ENCODE measurements at places on chromosomes 3 and 15. TPM values are rescaled to one million over a fixed set of nuclear protein-coding genes. Genes with fewer than 3 reads are reported as not detected.

DNA sequence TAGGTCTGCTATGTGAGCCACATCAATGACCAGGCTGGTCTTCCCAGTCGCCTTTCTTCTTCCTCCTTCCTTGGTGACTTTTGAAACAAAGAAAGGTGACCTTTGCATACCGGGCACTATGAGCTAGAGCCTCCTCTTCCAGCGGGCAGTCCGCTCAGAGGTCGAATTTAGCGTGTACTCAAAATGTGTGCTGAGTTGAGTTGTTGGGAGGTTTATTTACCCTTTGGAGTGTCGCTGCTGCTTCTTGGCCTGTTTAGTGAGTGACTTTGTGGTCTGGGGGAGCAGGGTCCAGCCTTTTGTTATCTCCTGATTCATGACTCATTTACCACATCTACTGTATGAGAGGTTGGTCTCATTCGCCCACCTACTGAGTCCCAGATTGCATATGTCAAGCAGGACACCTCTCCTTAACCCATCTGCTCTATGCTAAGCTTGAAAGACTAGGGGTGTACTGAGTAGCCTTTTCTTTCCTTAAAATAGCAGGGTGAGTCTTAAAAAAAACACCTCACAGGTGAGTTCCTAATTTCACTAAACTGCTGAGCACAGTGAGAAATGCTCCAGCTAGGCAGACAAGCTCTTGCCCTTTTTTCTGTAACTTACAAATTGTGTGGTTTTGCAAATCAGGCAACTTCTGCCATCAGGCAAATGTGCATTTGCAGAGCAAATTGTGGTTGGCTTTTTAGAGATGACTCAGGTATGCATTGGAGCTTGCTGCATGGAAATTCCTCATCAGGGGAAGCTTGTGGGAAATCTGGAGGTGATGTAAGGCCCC, 3.2 kb upstream of the SIAH2 start:
- no peak for DNase-seq

DNA sequence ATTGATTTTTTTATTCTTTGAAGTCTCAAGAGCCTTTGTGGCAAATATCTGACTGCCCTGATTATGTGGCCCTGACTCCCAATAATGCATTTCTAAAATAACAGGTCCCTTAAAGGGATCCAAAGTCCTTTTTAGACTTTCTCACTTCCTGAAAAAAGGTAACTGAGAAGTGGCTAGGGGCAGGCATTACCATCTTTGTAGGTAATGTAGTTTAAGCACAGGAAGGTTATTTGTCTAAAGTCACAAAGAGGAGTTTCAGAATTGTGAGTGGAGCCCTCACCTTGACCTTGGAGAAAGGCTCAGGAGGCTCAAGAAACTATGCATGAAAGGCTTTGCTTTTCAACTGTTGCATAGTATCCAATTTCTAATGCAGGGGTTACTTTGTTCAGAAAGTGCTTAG, 142.9 kb upstream of the MRPL3 start:
- DNase-seq: no peak

- no peak for DNase-seq
Observed at GRCh38 chr3:124149771-124150170, 157.8 kb upstream of the ROPN1 start.

DNA sequence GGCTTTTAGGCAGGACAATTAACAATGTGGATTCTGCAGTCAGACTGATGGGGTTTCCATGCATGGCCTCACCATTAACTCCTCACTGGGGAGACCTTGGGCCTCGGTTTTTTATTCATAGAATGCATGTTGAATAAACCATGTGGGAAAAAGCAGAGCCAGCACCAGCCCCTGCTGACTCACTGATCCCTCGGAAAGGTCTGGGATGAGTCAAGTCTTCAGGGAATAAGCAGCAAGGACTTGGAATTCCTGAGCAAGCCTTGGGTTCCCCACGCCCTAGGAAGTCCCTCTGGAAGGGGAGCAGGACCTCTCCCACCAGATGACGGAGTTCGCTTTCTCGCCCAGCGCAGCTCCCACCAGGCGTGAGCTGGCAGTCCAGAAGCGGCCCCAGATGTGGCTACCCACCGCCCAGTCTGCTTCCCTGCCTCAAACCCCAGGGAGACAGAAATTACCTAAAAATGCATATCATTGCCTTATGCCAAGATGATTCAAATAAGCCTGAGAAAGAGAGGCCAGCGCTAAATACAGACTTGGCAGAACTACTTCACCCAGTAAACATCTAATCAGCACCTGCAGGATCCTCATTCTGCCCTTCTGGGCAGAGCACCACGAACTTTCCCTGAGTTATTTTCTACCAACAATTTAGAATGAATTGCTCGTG, 45.4 kb downstream of the BTD start:
- peak; percentile 41 for DNase-seq

- DNase-seq: no peak
Observed at GRCh38 chr3:45435961-45436360, 47.6 kb downstream of the LARS2 start.

Gene ANKRD34C
- not detected for total RNA-seq

Gene KCNMB3
- total RNA-seq: 1.1 TPM

Gene ZPLD1
- not detected for total RNA-seq

DNA sequence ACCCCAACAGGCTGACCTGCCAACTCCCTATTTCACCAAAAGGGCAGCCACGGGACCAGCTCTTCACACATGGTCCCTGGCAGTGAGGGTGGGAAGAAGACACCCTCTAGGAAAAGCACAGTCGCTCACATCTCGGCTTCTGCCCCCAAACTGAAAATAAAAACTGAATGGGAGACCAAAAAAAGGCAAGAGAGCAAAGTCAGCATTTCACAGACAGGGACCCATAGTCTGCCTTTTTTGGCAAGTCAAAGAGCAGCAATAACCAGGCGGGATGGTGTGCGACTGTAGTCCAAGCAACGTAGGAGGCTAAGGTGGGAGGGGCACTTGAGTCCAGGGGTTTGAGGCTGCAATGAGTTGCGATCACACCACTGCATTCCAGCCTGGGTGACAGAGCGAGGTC, 154.1 kb downstream of the ADAMTS17 start:
- no peak for DNase-seq

Gene MELTF
- 3.6 TPM for total RNA-seq

DNA sequence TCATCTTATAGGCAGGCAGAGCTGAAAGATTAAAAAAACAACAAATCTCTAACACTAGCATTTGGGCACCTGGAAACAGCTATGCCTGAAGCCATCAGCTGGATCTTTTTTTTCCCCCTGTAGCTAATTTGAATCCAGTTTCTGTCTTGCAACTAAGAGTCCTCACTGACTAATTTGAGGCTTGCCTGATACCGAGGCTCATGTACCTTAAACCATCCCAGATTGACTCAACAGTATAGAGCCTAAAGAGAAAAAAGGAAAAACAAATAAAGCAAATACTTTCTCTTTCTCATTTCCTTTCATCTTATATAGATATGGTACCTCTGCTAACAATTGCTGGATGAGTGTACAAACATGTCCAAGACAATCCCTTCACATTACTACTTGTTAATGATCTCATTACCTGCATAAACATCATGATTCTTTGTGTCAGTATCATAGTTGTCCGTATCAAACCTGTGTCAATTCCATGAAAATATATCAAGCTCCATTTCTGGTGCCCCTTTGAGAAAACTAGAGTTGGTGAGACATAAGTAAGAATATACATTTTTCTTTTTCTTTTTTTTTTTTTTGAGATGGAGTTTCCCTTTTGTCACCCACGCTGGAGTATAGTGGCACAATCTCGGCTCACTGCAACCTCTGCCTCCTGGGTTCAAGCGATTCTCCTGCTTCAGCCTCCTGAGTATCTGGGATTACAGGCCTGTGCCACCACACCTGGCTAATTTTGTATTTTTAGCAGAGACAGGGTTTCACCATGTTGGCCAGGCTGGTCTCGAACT, 43.1 kb downstream of the BHLHE40 start:
- DNase-seq: no peak

Gene DUSP7
- 25.2 TPM for total RNA-seq

- no peak for DNase-seq
Observed at GRCh38 chr3:161649900-161650484, 153.4 kb downstream of the OTOL1 start.

Gene NR2C2
- 31.8 TPM for total RNA-seq

DNA sequence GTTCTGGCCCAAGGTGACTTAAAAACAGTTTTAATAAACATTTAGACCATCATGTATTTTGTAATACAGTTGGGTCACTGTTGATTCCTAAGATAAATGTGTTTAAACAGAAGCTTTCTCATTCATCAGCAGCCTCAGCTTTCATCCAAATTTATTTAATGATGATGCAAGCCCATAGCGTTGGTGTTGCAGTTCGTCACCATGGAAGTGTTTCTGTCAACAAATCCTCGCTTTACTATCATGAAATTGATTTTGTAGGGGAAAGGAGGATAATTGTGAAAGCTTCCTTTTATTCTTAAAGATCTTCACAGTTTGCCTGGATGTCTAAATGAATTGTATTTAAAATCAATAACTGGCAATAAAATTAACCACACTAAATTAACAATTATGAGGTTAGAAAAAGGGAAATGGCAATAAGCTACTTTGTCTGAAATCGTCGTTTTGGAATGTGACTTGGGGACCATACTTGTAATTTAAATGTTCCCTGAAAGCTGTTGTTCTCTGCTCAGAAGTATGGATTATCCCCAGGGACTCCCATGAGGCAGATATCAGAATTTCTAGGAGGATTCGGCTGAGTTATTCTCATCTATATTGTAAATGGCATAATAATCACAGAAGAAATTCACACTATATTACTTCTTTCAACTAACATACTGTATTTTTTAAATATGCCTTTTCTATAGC, 29.0 kb downstream of the CMSS1 start:
- DNase-seq: no peak

DNA sequence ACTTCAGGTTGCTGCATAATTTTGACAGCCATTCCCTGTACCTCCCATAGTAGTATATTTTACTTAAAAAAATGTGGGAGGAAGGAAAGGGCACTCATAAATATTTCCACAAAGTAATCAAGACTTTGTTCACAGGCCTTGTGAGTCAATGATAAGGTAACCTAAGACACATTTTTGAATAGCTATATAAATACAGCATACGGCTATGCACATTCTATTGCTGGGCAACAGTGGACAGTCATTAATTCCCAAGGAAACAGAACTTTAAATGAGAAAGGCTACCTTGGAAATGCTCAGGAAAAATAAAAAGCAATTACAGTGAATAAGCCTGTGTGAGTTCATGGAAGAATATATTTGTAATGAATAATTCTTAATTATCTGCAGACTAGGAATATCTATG, 144.0 kb downstream of the CADM2 start:
- DNase-seq: no peak

- no peak for DNase-seq
Observed at GRCh38 chr3:86175051-86175536, 815.9 kb downstream of the VGLL3 start.

DNA sequence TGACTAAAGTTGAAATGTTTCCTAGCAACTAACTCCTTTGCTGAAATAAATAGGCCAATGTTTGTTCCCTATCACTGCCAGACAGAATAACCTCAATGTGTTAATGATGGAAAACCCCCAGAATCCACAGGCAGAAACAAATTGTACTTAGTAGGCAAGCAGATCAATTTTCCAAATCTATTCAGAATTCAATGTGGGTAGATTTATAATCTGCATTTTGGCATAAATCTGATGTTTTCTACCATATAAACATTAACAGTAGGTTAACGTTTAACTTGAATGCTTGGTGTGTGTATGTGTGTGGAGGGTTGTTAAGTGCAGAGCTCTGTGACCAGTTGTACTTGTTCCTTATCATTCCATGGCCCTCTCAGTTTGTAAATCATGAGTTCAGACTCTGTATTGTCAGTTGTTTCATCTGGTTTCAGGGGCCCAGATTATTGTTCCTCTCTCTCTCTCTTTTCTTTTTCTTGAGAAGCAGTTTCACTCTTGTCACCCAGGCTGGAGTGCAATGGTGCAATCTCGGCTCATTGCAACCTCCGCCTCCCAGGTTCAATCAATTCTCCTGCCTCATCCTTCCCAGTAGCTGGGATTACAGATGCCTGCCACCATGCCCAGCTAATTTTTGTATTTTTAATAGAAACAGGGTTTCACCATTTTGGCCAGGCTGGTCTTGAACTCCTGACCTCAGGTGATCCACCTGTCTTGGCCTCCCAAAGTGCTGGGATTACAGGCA, 32.8 kb downstream of the PLSCR1 start:
- DNase-seq: no peak

DNA sequence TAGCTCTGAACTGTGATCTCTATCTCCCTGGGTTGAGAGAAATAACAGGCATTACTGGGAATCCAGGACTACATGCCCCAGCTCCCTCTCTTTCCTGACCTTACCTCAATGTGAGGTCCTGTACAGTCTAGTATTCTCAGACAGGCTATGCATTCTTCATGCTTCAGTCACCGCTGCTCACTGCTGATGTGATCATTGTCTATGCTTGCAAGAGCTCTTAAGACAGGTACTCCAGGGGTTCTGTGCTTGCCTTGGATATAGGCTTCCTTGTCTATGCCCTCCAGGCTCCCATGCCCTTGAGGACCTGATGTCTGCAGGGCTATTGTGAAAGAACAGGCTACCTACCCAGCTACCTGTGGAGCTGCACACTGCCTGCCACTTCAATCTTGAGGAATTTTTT, 183.6 kb downstream of the MBNL1 start:
- DNase-seq: no peak

GRCh38 chr3:185153171-185153771, 411 bp upstream of the C3orf70 start:
- DNase-seq: no peak

Gene ATP2B2
- total RNA-seq: not detected

- DNase-seq: no peak
Observed at GRCh38 chr3:64992530-64993285, 304.9 kb upstream of the ADAMTS9 start.

Gene ITPKA
- 6.0 TPM for total RNA-seq

- DNase-seq: no peak
Observed at GRCh38 chr15:42456971-42457370, 34.0 kb downstream of the ZNF106 start.

Gene GMNC
- 4.3 TPM for total RNA-seq

Gene CLDN18
- not detected for total RNA-seq

GRCh38 chr3:105828703-105829102, 40.1 kb downstream of the CBLB start:
- no peak for DNase-seq

- no peak for DNase-seq
Observed at GRCh38 chr15:70479056-70479455, 284.3 kb downstream of the UACA start.

- DNase-seq: no peak
Observed at GRCh38 chr3:110656394-110657025, 415.1 kb upstream of the NECTIN3 start.

DNA sequence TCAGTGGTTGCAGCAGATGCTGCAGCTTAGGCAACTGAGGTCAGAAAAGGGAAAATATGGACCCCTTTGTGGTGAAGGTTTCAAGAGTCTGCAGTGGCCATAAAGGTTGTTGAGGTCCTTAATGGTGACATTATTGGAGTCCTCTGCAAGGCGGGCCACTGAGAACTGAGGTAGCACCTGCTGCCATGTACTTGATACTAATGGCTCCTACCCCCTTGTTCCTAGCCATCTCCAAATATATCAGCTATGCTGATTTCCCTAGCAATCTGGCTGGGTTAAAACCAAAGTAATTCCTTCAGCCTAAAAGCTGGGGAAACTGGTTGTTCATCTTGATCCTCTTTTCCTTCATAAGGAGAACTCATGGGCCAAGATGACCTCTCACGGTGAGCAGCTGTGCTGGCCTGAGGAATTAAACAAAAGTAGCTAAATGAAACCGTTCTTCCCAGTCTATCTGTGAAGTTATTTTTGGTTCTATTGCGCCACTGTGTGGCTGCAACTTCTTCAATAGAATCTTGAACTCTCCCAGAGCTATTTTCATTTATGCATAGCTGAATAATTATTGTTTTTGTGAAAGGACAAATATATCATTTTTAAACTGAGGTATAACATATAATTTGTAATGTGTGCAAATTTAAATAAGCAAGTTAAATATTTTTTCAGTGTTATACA, 76.1 kb upstream of the PLSCR4 start:
- no peak for DNase-seq

Gene ACOX2
- total RNA-seq: 41.4 TPM

Data from left ventricle myocardium superior (tissue), 1 donor.